Left ventricle myocardium superior (tissue), 1 donor: ENCODE measurements at places on chromosomes 7 and 10. TPM values are rescaled to one million over a fixed set of nuclear protein-coding genes. Genes with fewer than 3 reads are reported as not detected.

The OPN4 gene
- total RNA-seq: 0.25 TPM

The EVX1 gene
- total RNA-seq: not detected

The HMX2 gene
- not detected for total RNA-seq

DNA sequence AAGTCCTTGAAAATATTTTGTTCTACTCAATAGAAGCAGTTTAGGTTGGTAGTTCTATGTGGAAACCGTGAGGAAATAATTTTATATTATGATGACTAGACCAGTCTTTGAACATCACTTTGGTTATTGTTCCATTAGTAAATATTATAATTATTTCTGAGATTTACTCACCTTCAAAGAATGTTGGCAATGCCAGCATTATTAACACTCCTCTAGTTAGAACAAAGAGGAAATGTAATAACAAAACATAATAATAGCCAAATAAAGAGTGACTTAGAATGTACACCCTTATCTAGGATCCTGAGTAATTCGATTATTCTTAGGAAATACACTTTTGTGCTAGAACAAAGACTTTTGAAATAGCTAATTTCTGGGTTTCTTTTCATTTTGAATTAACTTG, 121.1 kb downstream of the CFTR start:
- DNase-seq: no peak
